Aorta (tissue), 5 donors: ENCODE measurements at places on chromosomes 2 and 18. TPM values are rescaled to one million over a fixed set of nuclear protein-coding genes. Genes with fewer than 3 reads are reported as not detected.

CERKL gene
- 0.38 TPM for polyA plus RNA-seq

DNAH6 gene
- polyA plus RNA-seq, result 0.08 TPM

MMADHC gene
- 128 TPM for polyA plus RNA-seq

DSG1 gene
- polyA plus RNA-seq, result not detected

WBP1 gene
- 59.2 TPM for polyA plus RNA-seq

STK39 gene
- 17.7 TPM for polyA plus RNA-seq

TMEM169 gene
- polyA plus RNA-seq, result not detected
